CD4-positive, alpha-beta T cell treated with Interleukin-6 for 4 hours (primary cell): ENCODE measurements at places on chromosomes 5 and 9.

GRCh38 chr5:59020611-59021285 lies 437.9 kb downstream of the RAB3C start:
- peak; percentile 15 for DNase-seq

DNA sequence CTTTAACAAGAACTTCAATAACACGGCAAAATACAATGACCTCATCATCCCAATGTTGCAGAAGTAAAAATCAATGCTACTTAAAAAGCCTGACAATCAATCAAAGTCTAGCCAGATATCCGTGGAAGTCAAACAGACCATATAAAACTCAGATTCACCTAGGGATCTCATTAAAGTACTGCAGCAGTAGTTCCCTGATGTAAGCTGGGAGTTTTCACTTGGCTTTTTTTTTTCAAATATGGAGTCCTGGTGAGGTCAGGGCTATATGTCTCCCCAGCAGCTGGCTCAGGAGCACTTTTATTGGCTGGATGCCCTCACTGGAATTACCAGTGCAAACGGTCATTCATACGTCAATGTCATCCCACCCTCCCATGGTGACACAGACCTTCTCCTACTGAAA lies 220.6 kb upstream of the SLC30A5 start:
- DNase-seq, result no peak

DNA sequence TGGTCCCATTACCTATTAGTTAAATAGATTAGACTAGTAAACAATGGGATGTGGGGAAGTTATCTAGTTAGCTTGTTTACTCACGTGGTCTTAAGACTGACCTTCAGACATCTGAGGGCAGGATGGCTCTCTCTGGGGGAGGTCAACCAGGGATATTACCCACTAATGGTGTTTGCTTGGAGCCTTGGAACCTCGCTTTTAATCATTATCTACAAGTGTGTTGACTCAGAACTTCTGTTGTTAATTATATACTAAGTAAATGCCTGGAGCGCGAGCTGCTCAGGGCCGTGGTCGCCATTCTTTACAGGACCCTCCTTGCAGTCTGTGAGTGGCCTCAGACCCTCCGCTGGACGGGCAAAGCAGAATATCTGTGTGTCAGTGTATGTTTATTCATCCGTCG lies 48.5 kb upstream of the ZNF354A start:
- no peak for DNase-seq

DNA sequence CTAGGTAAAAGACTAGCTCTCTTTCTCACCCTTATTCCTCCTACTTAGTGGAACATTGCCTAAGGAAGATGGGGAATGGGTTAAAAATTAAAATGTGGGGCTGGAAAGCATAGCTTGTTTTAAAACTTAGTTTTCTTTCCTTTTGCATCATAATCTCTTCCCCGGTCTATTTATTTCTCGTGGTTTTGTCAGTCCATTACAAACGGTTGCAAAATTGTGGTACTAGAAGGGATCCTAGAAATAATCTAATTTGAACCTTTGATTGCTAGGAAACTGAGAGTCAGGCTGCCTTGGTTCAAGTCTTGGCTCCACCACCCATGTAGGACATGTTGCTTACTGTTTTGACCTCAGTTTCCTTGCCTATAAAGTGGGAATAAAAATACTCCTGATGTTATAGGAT lies 1.3 kb downstream of the IL31RA start:
- DNase-seq, result no peak

DNA sequence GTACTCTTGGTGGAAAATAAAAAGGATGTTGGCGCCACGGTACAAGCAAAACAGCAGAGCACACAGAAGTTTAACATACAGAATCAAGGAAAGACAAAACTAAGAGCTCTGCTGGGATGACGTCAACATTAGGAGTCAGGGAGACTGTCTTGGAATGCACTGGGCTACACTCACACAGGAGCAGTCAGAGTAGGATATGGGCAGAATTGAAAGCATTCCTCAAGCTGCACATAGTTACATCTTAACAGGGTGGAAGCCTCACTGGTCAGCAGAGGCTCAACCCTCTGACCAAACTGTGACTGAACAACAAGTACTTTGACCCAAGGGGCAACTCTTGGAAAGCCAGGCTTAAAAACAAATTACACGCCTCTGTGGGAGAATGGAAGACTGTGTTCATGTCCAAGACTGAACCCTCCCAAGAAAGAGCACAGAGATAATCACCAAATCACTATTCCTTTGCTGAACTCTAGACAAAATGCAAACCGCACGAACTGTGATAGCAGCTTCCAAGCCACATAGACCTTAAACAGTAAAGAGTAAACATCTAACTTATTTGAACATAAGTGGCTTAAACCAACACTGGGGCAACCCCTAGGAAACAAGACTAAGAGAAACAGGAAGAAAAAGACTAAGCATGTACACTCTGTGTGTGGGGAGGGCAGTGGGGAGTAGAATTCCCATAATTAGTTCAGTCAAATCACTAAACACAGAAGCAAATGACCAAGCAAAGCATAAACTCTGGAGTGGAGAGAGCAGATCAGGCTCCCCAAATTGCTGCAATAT lies 772.7 kb downstream of the PRELID2 start:
- no peak for DNase-seq

GRCh38 chr9:109923471-109923760 lies 143.4 kb downstream of the PALM2AKAP2 start:
- DNase-seq, result no peak

DNA sequence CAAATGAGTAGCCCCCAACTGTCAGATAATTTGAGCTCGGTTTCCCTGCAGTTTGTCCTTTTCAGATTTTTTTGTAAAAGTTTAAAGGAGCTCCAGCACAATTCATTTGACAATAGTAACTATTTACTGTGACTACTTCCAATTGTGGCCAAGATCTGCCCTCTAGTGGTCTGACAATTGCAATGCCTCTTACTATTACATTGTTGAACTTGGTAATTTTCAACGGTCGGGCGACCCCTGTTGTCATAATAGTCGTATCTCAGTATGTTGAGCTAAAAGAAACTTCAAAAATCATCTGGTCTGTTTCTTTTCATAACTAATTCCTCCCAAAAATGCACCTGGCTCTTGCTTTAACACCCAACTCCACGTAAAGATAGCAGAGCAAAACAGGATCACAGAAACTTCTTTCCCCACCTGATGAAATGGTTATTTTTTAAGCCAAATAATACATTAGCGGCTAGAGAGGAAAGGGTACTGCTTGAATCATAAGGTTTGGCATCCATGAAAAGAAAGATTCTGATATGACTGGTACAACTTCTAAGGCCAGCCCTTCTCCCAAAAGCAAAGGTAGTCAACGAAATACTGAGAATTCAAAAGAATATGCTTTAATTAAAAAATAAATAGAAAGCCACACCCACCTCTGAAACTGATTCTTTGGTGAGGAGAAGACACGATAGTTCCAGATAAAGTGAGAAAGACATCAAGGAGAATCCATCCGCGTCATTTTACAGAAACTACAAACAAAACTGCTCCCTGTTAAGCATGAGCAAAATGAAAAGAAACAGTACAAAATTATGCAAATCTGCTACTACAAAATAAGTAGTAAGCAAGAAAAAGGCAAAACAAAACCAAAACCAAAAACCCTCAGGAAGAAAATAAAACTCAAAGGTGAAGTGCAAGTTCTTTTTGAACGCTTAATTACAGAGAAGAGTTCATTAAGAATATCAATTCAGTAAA lies 76.9 kb upstream of the HTR4 start:
- peak; percentile 71 for DNase-seq

GRCh38 chr5:95068289-95068910 lies 216.5 kb downstream of the MCTP1 start:
- DNase-seq, result no peak

DNA sequence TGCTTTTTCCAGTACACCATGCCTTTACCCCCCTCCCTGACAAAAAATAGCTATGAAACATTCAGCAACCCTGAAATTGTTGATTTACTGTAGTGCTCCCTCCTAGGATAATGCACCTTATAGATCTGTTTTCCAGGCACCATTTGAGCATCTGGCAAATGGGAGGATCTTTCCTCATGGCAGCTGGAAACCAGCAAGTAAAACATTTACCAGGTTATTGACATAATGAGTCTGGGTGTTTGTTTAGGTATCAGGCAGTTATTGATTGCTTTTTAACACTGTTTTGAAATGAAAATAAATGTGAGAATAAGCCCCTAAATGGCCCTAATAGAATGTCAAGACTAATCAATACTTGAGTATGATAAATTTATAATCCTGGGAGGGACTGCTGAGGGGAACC lies 57.3 kb upstream of the KLF4 start:
- no peak for DNase-seq

DNA sequence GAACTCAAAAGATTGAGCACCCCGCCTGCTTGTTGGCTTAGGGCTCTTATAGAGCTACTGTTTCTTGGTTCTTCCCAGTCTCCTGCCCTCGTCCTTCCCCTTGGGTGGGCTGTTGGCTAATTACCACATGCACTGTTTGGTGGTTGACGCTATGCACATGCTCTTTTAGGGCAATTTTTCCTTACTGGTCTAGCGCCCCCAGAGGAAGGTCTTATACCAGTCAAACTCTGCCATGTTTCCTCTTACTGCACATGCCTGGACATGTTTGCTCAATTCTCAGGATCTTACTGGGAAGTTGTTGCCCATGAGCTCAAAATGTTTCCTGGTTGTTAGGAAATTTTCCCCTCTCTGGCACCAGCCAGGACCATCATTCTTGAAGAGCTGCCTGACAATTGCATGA lies 101.9 kb downstream of the SLC28A3 start:
- no peak for DNase-seq

- DNase-seq, result no peak
Observed at GRCh38 chr9:113940077-113940476, 64.0 kb downstream of the ZNF618 start.

DNA sequence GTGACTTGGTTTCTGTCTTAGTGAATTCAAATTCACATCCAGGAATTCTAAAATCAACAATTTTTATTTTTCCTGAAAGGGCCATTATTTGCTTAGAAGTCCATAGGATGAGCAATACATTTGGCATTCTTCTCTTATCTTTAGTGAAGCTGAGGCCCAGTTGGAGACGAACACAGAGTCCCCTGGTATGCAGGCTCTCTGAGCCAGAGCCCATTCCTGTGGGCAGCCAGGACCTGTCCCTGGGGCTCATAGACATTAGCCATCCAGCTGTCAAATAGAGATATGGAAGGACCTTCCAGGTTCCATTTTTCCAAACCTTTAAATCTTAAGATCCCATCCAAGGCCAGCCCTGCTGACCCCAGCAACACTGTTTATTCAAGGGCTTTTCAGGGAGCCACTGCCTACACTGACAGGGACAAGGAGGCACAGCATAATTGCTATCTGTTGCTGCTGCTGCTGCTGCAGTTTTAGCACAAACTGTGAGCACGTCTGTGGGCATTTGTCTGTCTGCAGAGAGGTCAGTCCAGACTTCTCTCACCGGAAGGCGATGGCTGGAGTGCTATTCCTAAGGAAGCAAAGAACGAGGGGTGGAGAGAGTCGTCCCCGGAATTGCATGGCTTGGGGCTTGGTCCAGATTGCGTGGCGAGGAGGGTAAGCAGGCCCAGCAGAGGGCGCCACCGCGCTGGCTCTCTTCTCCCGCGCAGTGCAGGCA lies 639.0 kb downstream of the CCDC171 start:
- DNase-seq, result no peak

GRCh38 chr5:127426661-127427060 lies 90.8 kb upstream of the PRRC1 start:
- no peak for DNase-seq

- DNase-seq, result no peak
Observed at GRCh38 chr9:6764950-6765349, 7.2 kb downstream of the KDM4C start.

DNA sequence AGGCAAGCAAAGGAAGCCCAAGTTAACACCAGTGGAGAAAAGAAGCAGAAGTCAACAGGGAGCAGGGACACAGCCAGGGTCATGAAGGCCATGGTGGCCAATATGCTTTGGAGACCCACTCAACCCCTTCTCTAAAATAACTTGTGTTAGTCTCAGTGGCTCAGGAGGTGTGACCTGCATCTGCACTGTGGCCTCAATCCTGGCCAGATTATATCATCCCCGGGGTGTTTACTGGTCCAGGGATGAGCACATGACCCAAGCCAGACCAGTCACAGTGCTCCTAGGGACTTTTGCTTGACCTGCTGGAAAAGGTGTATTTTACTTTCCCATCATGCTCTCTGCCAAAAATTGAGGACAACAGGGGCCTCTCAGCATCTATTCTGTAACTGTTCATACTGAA lies 105.2 kb downstream of the DPYSL3 start:
- no peak for DNase-seq

DNA sequence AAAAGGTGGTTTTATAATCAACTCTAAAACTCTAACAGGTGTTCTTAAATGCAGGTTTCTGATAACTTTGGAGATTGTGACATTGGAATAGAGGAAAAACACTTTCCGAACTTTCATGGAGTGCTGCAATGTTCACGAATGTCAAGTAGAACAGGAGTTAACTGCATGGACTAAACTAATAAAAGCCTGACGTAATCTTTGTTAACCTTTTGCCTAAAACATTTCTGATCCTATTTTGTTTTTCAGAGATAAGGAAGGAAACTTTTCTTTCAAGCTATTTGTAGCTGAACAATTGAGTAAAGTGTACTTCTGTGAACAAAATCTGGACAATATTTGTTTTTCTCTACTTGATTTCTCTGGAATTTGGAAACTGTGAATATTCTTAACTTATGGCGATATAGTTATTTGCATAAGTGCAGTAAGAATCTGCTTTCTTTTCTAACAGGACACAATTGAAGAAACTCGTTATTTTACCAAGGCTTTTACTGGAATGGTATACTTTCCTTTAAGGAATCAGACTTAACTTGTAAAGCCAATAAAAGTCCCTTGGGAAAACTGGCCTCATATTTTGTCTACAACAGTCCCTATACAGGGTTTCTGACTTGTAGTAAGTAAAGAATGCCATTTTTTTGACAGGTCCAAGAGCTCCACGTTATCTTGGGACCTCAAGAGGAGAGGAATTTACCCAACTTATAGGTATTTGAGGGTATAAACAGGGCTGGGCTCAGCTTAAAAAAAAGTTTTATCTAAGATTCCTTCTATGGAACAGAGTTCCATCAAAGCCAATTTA lies 154.7 kb downstream of the NXNL2 start:
- DNase-seq, result no peak

DNA sequence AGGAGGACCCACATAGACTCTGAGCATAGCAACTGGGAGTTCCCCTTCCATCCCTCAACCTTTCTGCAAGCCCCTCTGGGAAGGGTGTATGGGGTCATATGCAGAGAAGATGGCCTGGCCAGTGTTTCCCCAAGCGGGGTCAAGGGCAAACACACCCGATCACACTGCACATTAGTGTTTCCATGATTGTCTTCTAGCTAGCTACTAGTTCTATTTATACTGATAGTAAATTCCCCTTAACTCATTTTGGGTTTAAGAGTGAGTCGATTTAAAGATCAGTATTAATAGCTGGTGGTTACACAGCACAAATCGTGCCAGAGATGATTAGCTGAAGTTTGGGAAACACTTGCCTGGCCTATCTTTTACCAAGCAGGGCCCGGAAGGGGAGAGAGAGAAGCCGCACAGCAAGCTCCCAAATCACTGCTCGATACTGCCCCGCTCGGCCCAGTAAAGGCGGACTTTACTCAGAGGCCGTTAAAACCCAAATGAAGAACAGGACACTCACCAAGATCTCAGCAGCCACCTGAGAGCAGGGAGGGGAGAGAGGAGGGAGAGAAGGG lies 29.4 kb upstream of the TNIP1 start:
- no peak for DNase-seq

GRCh38 chr5:61330341-61330844 lies 1.7 kb upstream of the ZSWIM6 start:
- DNase-seq, result peak; percentile 33
